Activated CD4-positive, alpha-beta T cell treated with anti-CD3 and anti-CD28 coated beads, Interleukin-10, Interleukin-2, amounts not matched to agents 100 ng/mL and 50 ng/mL, durations not matched to agents 16 hours and 8 hours (primary cell): ENCODE measurements at places on chromosomes 1 and 21.

DNA sequence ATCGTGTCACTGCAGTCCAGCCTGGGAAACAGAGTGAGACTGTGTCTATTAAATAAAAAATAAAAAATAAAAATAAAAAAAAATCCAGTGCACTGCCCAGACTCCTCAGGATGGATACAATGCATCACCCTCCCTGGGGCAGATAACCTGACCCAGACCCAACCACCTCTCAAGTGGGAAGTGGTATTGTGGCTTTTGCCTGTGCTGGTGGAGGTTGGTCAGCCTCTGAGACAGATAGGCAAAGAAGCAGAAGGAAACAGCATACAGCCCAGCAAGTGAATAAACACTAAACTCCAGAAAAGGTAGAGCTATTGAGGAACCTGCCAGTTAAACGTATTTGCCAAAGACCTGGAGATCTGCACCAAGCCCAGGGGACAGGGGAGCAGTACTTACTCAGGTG, 22.0 kb downstream of the HHIPL2 start:
- no peak for DNase-seq

DNA sequence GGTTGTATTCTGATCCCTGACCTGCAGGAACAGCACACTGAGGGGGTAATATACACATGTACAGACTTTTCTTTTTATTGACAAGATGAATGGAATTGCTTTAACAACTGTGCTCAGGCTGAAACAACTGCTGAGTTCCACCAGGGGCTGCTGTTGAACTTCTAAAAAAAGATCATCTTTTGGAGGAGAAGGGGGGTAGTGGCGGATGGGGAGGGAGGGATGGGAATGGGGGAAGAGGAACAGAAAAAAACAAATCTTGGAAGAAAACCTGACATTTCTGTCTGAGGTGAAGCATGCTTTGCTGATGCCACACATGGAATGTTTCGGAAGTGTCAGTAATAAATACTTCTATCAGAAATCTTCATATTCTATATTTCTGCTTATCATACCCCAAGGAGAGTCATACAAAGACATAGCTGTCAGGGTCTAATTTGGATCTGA, 75.0 kb downstream of the RWDD3 start:
- no peak for DNase-seq

- DNase-seq: no peak
These were observed 411.7 kb downstream of the PTPRU start for GRCh38 chr1:29648026-29648425.

- no peak for DNase-seq
These were observed 21.4 kb downstream of the SFPQ start for GRCh38 chr1:35171579-35171978.

DNA sequence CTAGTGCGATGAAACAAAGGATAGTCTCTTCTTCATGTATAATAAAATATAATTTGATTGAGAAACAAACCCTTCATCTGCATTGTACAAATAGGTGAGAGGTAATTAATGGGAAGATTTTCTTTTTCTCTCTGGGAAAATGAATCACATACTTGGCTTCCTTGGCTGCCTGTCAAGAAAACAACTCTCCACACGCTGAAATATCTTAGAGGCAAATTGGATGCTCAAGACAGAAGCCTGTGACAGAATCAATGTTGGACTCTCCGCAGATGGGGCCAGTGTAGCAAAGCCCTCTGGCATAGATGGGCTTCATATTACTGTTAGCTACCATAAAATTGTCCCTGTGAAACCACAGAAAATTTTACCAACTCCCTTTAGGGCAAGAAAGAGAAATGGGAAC, 186.6 kb downstream of the GRIK1 start:
- no peak for DNase-seq

DNA sequence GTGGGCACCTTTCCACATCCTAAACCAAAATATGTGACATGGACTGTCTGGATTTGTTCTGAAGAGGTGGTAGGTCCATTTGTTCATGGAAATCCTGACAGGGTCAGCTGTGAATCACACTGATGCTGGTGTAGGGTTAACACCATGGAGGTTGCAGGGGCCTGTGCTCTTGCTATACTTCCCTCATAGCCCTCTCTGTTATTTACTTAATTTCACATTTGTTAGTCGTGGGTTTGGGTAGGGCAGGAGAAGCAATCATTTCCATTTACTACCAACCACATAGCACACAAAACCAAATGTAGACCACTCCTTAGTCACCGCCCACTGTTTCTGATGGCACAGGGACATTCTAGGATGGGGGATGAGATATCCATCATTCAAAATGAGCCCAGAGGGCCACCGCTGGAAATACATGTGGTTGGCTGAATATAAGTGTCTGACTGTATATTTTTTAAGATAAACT, 61.8 kb upstream of the POU2F1 start:
- DNase-seq: no peak

DNA sequence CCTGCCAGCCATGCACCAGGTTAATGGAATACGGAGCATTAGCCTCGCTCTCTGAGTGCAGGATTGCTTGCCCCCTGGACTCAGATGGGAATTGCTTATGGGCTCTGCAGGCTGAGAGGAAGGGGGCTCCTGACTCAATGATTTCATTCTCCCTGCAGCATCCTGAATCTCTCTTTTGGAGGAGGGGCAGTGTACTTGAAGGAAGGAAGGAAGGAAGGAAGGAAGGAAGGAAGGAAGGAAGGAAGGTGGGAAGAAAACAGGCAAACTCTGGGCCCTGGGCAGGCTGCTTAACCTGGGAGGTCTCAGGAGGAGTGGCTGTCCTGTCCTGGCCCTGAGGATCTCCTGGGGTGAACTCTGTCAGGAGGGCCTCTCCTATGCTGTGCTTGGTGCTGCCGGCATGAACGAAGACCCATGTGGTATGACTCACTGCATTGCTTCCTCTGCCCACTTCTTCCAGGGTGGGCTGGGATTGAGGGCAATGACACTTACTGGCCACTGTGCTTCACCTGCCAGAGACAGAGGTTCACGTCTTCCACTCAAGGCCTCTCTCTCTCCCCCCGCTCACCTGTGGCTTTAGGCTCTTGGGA, 257.1 kb upstream of the CSF3R start:
- DNase-seq: no peak

GRCh38 chr1:192100686-192101468, 57.4 kb upstream of the RGS18 start:
- no peak for DNase-seq

DNA sequence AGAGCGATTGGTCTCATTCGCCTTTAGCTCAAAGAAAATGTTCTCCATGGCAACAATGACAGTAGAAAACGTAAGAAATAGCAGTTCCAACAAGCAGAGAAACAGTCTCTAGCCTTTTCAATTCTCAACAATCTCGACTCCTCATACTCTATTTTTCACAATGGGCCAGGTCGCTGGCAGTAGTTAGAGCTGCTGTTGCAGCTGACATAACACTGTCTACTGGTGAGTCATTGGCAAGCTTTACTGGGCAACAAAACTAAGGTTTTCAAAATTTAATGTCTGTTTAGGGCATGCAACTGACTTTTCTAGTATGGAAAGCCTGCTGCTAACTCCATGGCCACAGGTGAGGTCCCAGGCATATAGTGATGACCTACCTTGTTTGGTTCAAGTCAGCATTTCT, 221.1 kb upstream of the KAZN start:
- DNase-seq: no peak
